ENCODE measurements at places on chromosomes 1 and 21.

- no peak for DNase-seq
These were observed 4.5 kb upstream of the GALNT2 start for GRCh38 chr1:230062521-230062920.

DNA sequence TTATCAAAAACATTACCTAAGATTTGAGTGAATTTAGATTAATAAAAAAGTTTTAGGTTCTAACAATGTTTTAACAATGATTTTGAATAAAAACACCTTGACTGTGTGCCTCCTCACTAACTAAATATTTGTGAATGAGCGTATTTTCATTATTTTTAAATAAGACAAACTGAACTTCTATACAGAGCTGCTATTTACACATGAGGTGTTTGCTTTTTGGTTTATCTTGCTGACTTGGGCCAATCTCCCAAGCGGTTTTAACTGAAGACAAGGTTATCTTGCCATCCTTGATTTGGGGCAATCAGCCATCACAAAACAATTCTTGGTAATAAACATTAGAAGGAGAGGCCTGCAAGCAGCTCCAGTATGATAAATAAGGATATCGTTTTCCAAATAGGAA, 108.2 kb upstream of the NRIP1 start:
- no peak for DNase-seq

- no peak for DNase-seq
These were observed 58.1 kb upstream of the GCLM start for GRCh38 chr1:93967306-93967705.

GRCh38 chr1:17023102-17023501, 11.4 kb upstream of the ATP13A2 start:
- no peak for DNase-seq

DNA sequence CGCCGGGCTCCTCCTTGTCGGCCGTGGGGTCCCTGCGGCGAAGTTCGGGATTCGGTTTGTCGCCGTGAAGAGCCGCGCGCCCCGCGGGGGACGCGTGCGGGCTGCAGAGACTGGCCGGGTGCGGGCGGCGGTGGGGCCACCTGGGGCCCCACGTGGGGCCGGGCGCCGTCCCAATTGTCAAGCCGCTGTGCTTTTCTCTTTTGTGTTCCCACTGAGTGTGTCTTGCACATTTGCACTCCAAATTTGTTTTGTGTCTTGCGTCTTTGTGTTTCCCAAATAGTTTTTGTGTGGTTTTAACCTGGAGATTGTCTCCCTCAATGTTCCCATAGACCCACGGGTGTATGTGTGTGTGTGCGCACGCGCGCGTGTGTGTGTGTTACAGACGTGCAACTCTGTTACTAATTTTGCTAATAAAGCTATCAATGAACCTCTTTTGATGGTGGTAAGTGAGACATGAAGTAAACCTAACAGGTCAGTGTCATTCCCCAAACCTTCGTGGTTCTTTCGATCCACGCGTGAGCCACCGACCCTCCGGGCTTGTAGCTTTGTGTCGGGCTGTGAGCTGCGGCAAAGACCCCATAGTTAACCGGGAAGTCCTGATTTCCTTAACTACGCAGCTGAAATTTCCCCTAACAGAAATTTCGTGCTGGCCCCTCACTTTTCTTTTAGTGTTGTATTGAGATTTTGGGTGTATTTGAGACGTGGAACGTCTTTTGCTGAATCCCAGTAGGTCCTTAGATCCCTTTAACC, 708 bp downstream of the PRDM2 start:
- DNase-seq: peak; percentile 30

GRCh38 chr1:8094481-8095241, 68.6 kb upstream of the ERRFI1 start:
- no peak for DNase-seq

- peak; percentile 30 for DNase-seq
These were observed 312 bp downstream of the KIAA2013 start for GRCh38 chr1:11925938-11926292.

DNA sequence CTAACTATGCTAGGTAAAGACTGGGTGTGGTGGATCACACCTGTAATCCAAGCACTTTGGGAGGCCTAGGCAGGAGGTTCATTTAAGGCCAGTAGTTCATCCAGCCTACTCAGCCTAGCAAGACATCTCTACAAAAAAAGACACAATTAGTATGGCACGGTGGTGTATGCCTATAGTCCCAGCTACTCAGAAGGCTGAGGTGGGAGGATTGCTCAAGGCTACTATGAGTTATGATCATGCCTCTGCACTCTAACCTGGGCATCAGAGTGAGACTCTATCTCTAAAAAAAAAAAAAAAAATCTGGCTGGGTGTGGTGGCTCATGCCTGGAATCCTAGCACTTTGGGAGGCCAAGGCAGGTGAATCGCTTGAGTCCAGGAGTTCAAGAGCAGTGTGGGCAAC, 21.6 kb downstream of the NUP210L start:
- DNase-seq: no peak

GRCh38 chr21:45060089-45060488, 14.3 kb upstream of the ADARB1 start:
- no peak for DNase-seq

DNA sequence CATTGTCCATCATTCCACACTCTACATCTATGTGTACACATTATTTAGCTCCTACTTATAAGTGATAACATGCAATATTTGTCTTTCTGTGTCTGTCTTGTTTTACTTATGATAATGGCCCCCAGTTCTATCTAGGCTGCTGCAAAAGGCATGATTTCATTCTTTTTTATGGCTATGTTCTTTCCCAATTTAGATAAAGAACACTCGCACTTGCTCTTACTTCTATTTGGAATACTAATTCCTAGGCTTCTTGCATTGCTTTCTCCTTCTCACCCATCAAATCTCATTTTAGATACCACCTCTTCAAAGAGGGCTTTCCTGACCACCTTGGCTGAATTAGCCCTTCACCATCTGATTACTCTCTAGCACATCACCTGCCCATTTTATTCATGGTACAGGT, 3.0 kb upstream of the RGS4 start:
- DNase-seq: no peak

- DNase-seq: no peak
These were observed 28.9 kb upstream of the EFCAB14 start for GRCh38 chr1:46747683-46748288.

GRCh38 chr1:179955287-179955680, 674 bp downstream of the CEP350 start:
- no peak for DNase-seq

GRCh38 chr21:36127250-36127904, 7.5 kb upstream of the CBR3 start:
- no peak for DNase-seq

DNA sequence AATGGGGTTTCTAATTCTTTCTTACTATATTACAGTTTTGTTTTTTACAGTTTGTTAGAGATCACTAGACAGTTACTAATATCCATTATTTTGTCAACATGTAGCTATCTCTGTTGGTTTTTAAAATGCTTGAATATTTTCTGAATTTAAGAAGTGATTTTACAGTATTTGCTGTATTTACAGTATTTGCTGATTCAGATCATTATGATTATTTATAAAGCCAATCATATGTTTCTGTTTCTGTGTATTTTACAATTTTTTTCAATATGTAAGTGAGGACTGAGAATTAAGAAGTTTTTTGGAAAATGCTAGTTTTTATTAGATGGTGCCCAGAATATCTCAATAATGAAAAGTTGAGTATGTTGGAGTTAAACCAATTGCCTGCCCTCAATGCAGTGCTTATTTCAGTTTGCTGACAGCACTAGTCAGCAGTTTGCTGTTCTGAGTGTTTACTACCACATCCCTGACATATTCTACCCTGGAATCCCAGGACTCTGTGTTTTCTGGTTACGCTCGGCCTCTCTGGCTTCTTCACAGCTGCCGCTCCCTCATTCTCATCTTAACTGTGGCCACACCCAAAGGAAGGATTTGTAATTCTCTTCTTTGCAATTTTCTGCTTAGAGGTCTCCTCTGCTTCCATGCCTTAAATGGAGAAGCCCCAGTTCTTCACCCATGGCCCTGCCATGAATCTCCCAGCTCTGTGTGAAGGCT, 68.0 kb upstream of the BACH1 start:
- no peak for DNase-seq

GRCh38 chr1:5988596-5989285, 3.5 kb downstream of the NPHP4 start:
- DNase-seq: no peak

- DNase-seq: no peak
These were observed 6.5 kb downstream of the INKA2 start for GRCh38 chr1:111732718-111733117.

DNA sequence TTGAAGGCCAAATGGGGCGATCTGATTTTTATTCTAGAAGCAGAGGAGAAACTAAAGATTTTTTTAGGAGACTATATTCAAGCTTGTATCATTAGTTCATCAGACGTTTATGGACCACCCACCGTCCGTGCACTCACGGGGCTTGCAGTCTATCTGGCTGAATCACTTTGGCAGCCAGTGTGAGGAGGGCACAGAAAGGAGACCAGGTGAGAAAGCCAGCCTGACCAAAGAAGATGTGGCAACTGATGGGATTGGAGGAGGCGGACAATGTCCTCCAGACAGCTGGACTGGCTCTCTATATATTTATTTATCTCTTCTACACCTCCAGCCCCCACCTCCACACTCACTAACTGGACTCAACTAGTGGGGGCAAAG, 822 bp upstream of the ELOVL1 start:
- no peak for DNase-seq

- no peak for DNase-seq
These were observed 193.8 kb downstream of the LMX1A start for GRCh38 chr1:165162671-165163241.

DNA sequence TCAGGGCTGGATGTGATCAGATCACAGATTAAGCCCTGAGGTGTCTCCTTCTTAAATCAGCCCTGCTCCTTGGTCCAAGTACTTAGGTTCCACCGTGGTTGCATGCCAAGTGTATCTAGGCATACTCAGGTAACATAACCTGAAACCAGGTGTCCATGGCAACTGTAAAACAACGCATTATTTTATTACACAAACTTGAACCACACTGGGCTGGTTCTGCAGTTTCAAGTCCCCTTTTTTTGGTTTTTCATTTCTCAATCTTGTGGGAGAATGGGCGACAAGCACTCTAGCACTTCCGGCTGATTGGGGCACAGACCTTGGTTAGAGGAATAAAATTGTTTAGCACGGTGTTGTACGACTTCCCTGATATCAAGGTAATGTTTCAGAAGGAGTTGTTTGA, 65.2 kb downstream of the GBP6 start:
- no peak for DNase-seq

DNA sequence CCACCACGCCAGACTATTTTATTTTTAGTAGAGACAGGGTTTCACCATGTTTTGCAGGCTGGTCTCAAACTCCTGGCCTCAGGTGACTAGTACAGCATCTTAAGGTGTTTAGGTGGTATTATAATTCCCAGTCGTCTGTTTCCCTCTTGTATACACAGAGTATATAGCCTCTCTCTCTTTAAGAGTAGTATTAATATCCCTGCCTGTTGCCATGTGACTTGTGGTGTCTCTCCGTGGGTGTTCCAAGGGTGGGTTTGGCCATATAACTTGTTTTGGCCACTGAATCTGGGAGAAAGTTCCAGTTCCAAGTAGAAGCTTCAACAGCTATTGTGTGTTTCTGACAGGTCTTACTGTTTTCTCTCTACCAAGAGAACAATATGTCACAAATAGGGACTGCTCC, 29.6 kb downstream of the EPS15 start:
- DNase-seq: no peak

GRCh38 chr1:61447968-61448430, 276.9 kb downstream of the TM2D1 start:
- no peak for DNase-seq

- no peak for DNase-seq
These were observed 9.3 kb downstream of the CDC14A start for GRCh38 chr1:100361511-100362089.

DNA sequence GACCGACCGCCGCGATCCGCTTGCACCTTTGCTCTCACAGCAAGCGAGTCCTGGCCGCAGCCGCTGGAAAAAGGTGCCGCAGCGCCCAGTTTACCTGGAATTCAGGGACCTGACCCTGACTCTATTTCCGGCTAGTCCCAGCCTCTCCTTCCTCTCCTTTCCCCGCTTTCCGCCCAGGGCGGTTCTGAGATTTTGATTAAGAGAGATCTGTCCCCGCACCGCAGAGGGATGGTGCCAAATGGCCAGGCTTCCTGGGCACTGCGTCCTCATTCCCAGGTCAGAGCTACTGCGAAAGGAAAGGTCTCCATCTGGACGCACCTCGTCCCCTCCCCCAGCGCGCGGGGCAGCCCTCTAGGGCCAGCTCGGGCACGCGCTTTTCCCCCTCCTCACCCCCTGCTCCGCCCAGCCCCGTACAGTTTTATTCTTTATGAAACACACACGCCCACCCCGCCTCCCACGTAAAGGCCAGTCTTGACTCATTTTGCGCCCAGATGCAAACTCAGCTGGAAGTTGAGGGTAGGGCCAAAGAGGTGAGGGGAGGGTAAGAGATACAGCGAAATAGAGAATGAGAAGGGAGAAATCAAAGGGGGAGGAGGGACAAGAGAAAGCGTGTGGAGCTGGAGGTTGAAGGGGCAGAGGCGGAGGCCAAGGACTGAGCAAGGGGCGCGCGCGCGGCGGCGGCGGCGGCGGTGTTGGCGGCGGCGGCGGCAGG, 411.8 kb upstream of the ESRRG start:
- DNase-seq: no peak

GRCh38 chr1:101460739-101461138, 223.9 kb downstream of the S1PR1 start:
- DNase-seq: no peak

GRCh38 chr1:93440272-93440671, 7.6 kb upstream of the FNBP1L start:
- DNase-seq: no peak

DNA sequence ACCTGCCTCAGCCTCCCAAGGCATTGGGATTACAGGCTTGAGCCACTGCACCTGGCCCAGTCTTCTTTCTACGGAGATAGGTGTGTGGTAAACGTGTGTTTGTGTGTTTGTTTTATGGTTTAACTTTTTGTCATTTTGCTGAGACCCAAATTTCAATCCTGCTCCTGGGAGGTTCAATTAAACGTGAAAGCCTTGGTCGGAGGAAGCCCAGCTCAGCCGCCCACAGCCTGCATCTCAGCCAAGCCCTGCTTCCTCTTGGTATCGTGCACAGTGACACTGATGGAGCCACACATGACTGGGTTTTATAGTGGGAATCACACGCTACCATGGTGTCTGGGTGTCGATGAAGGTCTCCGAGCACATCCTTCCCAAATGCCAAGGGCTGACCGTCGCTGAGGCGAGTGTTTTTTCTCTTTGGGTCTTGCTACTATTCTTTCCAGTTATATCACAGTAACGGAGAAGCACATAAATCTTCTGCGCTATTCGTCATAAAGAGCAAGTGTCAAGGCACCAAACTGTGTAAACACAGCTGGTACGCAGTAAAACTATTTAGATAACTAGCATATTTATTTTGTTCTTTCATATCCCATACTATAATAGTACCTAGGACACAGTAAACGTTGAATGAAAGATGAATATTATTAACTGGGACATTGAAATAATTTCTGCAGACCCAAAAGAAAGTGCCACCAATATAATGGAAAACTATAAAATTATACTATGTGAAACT, 39.3 kb downstream of the HLCS start:
- no peak for DNase-seq

- DNase-seq: no peak
These were observed 57.1 kb upstream of the DMRTB1 start for GRCh38 chr1:53401813-53402745.

GRCh38 chr21:32137266-32137665, 141.6 kb downstream of the MIS18A start:
- no peak for DNase-seq

Data from activated CD4-positive, alpha-beta T cell treated with anti-CD3 and anti-CD28 coated beads, Interleukin-2, amount 10 ng/mL, durations not matched to agents 7 days and 5 days (primary cell).